GM20000 (cell line): ENCODE measurements at places on chromosomes 4 and X.

DNA sequence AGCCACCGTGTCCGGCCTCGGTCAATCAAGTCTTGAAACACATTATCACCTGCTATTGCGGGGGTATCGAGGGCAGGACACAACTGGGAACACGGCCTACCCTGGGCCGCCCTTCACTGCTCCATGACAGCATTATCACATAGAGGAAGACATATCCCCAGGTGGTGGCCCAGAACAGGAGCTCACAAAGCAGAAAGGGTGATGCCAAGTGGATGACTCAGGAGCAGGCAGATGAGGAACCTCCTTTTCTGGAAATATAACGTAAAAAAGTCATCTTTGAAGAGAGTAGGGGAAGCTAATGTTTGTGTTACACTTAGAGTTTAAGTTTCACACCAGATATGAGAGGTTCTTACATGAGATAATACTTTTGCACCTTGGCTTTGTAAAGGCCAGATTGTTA lies 5.3 kb upstream of the SUPT20HL1 start:
- no peak for DNase-seq

DNA sequence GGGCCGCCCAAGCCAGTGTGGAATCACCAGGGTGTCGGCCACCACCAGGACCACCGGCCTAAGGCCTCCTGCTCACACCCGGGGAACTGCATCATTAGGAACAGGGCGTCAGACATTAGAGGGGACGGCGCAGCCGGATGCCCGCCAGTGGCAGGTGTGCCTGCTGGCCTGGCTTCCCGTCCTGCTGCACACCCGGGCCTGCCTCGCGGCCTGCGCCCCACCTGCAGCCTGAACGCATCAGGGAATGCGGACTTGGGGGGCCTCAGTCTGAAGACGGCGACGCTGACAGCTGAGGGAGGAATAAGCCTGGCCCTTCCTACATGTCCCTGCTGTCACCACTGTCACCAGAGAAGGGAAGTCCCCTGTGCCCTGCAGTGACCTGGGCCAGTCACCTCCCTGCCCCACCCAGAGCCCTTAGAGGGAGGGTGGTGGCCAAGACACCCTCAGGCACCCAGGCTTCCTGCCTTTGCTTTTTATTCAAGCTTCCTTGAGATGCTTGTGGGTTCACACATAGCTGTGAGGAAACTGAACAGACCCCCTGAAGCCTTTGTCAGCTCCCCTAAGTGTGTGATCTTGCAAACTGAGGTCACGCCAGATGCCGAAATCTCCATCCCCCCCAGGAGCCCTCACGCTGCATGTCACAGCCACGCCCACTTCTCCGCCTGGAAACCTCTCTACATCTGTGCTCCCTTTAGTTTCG lies 3.2 kb downstream of the DGKQ start:
- no peak for DNase-seq

GRCh38 chr4:129080129-129080528 lies 13.2 kb downstream of the SCLT1 start:
- DNase-seq: no peak

- DNase-seq: no peak
These were observed 26.0 kb downstream of the SMIM43 start for GRCh38 chr4:121738780-121739535.

- DNase-seq: no peak
These were observed 11.3 kb upstream of the AREG start for GRCh38 chr4:74433541-74434172.

- no peak for DNase-seq
These were observed 15.0 kb upstream of the HOPX start for GRCh38 chr4:56696056-56696455.

DNA sequence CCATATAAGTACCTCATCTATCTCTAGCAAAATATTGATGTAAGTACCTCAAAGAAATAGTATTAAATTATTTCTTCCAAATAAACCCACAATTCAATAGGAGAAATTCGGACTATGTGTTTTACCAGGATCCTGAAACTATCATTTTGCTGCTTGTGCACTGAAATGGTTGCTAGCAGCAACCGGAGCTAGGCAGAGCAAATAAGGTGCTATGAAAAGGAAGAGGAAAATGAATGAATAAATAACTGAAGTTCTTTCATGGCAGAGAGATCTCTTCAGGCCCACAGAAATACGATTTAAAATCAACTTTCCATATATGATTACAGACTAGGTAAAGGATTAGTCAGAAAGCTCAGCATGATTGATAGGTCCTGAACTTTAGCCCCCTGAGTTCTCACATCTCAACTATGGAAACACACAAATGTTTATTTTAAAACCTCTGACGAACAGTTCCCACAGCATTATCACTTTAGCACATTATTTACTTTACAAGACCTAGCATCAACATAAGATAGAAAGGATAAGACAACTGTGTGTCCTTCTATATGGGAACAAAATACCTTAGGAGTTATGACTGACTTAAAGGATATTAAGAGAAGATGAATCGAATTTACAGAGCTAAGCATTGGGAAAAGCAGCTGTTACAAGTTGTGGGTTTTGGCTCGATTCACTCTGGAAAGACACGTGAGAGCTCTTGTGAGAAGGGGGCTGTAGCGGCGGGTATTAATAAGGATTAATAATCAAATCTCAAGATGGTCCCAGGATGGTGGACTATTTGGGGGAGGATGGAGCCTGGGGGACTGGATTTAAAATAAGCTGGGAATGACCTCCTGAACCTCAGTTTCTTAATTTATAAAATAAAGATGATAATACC lies 104.3 kb downstream of the CORIN start:
- DNase-seq: no peak

DNA sequence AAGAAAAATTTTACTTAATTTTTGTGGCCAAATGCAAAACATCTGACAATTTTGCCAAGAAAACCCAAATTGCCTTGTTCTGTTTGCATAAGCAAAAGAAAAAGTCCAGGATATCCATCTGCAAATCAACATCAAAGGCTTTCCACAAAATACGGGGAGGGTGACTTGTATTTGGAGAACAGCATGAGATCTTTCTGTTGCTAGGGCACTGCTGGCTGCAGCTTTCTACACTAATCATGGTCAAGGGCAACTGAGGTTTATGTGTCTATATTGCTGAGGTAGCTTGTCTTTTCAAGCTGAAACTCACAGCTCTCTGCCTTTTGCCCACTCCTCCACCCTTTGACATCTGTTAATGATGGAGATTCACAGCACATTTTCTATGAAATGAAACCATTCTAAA lies 389.1 kb downstream of the NKX6-1 start:
- no peak for DNase-seq

DNA sequence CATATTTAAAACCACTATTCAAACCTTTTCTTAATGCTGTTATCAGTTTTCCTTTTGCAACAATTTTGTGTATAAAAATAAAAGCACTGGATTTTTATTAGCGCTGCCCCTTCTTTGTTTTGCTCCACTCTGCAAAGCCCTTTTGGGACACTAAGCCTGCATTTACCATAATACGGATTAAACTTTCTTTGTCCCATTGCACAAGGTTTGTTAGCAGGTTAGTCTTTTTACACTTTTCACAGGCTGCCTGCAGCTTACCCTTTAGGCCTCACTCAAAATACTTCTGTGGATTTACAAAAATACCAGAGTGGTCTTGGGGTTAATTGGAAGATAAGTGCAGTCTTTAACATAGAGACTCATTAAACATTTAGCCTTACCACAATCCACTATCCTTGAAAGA lies 35.7 kb upstream of the MAB21L2 start:
- DNase-seq: no peak

- DNase-seq: no peak
These were observed 374.2 kb upstream of the SMIM31 start for GRCh38 chr4:164379694-164380093.

DNA sequence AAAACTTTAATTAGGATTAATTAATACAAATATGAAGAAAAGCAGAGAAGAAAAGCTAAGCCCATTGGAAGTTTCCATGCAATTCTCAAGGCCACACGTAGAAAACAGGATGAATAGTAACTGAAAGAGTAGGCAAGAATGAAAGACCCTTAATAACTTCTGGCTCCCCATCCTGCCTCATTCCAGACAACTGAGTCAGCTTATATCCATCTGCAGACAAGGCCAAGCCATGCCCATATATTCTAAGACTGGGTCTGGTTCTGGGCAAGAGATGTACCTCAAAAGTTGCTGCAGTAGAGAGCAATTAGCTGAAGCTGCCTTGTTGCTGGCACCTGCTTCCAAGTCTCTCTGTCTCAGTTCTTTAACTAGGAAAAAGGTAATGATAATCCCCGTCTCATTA lies 244.1 kb downstream of the GPC3 start:
- DNase-seq: no peak

DNA sequence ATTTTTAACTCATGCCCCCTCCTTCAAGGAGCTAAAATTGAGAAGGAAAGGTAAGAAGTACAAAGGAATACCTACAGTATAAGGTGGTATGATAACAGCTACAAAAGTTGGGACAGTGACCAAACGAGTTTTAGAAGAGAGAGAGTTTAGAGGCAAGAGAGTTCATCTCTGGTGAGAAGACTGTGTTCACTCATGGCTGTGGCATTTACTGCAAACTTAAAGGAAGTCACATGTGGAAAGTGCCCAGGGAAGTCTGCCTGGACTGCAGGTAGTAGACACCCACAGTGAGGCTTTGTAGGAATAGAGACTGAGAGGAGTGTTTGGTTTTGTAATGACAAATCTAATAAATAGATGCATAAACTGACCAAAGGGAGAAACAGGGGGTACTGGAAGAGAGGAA lies 493.5 kb downstream of the IL15 start:
- no peak for DNase-seq

DNA sequence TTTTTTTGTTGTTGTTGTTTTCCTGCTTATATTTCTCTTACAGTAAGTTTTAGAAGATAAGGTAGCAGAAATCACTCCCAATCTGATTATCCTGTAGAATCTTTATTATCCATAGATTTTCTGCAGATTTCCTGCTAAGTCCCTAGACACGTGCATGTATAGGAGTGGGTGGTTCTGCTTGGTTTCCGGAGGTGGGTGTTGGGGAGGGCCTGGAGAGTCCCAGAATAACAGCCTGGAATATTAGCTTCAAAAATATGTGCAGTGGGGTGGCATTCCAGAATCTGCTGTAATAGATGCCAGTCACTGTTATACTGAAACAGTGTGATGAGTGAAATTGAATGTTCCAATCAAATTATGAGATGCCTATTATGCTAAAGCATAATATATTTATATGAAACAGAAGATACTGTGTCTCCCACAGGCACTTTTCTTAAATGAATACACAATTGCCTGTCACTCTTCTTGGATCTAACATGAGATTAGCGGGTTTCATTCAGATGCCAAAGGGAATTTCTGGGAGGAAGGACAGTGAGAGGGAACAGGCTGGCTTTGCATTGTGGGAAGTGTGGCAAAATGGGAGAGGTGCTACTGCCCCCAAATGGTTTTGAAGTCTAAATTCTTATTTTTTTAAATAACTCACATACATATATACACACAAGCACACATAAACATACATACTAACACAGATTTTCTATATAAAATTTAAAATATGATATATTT lies 37.6 kb downstream of the C4orf50 start:
- no peak for DNase-seq

- no peak for DNase-seq
These were observed 28.7 kb upstream of the STOX2 start for GRCh38 chr4:183876268-183876934.

GRCh38 chr4:39892988-39893692 lies 84.6 kb downstream of the PDS5A start:
- no peak for DNase-seq

DNA sequence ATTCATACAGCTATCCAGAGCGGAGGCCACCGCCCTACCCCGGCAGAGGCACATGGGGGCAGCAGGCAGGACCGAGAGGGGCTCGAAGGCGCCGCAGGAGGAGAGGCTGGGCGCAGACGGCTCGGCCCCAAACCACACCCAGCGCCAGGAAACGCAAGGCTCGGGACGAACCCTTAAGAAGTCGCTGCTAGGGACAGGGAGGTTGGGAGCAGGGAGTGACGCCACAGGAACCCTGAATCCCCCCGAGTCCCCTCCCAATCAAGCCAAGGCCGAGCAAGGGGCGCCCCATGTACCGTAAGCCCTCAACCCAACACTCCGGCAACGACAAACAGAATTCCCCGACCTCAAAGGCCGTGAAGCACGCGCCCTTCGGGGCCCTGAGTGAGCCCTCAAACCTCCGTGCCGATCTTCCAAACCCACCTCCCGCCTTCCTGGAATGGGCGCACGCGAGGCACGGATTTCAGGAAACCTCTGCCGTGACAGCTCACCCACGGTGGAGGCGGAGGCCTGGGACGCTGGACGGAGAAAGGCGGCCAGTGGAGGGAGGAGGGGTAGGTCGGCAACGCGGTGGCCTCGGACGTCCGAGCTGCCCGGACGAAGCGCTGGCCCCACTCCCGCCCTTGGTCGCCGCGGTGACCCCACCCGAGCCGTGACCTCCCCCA lies 1.8 kb downstream of the ZFYVE28 start:
- peak; percentile 30 for DNase-seq

- DNase-seq: peak; percentile 51
These were observed 13.9 kb upstream of the PPEF2 start for GRCh38 chr4:75916091-75916661.

DNA sequence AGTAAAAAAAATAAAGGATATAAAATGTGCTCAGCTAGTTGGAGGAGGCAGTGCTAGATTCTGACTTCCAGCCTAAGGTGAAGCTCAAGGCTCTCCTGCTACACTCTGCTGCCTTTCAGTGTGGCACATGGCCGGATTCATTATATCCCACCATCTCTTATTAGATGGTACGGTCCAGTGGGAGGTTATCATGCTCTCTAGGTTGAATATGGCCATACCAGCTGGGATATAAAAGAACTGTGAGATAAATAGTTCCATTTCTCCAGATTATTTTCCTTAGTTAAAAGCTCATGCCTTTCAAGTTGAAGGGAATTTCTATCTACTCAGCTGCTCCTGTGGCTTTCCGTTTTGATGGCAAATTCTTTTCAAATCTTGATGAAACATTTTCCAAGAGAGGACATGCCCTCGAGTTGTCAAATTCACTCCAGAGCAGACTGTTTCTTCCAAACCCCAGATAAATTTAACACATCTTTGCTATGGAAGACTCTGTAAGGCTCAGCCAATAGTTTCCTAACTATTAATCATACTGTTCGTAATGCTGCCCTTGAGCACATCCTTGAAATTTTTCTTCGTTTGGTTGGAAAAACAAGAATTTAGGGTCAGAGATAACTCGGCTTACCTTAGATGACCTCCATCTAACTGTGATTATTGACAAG lies 2.2 kb upstream of the MGARP start:
- DNase-seq: no peak

DNA sequence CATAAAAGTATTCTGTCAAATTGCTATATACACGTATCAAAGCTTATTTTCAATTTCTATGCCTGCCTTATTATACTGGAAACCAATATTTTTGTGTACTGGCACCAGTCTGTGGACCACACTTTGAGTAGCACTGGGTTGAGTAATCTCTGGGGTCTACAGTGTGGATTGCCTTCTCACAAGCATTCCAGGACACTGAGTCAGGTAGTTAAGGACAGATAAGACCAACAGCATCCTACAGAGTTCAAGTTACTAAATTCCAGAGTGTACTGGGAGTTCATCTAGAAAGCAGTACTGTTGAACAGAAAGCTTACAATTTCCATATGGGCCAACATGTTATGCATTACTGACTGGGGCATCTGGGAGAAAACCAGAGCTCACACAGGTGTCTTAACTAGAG lies 61.8 kb downstream of the VMA21 start:
- DNase-seq: no peak
